ENCODE measurements at places on chromosomes 4 and X. TPM values are rescaled to one million over a fixed set of nuclear protein-coding genes. Genes with fewer than 3 reads are reported as not detected.
A peak's percentile ranks its signal among the peaks of the same experiment; 100 is the strongest.

The PPP4R3C gene
- not detected for total RNA-seq

GRCh38 chrX:12447448-12448064, 309.3 kb downstream of the FRMPD4 start:
- DNase-seq = no peak

DNA sequence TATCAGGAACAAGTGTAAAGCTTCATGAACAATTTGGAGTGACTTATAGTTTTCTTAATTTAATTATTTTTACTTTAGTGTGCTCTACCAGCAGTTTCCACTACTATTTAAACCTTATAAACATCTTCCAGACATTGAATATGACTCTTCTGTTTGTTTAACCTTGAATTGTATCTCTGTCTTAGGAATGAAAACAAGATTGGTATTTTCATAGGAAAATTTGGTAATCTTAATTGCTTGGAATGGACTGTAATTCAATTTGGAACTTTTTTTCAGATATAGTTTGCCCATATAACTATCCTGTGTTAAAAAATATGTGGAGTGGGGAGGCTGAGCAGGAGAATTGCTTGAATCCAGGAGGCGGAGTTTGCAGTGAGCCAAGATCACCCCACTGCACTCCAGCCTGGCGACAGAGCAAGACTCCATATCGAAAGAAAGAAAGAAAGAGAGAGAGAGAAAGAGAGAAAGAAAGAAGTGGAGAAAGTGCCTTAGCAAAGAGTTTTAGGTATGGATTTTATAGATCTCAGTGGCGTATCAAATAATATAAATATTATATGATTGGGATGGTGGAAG, 242.4 kb downstream of the BMPR1B start:
- no peak for DNase-seq

The FANCB gene
- not detected for total RNA-seq

The DCAF12L2 gene
- not detected for total RNA-seq

- DNase-seq = no peak
Measured at GRCh38 chr4:1152290-1152689, 20.1 kb downstream of the SPON2 start.

DNA sequence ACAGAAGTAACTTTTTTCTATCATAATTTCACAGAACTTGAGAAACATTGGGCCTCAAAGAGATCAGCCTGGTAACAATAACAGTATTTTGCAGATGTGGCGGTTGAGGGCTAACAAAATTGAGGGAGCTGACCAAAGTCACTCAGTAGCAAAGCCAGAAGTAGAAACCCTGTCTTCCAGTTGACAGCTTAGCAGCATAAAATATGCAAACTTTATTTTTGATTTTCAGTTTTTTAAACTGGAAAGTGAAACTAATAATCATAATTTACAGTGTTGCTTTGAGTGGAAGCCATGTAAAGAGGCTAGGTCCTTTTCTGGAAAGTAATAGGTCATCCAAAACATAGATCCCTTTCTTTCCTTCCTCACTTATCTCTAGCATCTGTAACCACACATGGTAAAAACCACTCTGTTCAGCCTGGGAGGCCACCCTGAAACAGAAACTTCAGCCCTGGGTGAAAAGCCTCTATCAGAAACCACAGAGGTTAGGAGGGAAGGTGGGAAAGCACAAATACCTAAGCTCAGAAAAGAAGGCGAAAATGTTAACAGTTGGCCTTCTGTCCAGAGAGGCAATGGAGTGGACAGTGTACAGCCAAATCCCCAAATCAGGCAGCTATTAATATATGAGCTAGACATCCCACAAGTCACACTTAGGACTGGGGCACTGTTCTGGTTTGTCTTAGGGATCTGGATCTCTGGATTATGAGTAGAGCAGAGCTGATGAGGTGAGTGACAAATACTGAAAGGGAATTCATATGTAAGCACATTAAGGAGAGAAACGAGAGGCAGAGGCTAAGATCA, 61.1 kb upstream of the ARSJ start:
- no peak for DNase-seq

DNA sequence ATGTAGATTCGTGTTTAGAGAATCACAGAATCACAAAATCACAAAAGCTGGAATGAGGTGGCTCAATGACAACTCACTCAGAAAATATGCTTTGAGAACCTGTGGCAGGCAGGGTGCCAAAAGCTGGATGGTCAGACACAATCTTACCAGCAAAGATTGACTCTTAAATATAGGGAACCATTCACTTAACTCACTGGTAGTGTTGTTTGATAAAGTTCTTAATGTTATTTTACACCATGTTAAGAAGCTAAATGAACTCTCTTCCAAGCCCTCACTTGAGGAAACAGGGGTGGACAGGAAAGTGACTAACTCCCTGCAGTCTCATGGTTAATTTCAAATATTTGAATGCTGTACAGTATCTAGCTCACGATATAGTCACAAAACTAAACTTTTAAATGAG, 5.7 kb upstream of the SCOC start:
- DNase-seq = no peak

- peak; percentile 69 for DNase-seq
Measured at GRCh38 chr4:77072195-77072753, 3.5 kb downstream of the CCNI start.

The TEX11 gene
- not detected for total RNA-seq

The KLHL5 gene
- total RNA-seq = 15.9 TPM

The HSFX1 gene
- not detected for total RNA-seq

DNA sequence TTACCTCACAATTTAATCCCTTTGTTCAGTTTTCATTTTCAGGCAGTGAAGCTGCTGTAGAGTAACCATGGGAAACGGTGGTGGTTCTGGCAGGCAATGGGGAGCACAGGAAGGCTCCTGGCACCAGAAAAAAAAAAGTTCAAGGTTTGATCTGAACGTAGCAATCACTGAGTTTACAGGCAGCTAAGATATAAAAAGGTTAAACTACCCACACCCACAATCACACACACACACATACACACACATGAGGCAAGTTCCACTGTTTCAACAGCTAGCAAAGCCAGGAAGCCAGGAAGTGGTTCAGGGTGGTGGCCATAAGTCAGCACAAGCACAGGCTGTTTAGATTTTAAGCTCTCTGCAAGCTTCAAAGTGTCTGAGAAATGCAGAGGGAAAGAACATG, at the start of gene SULT1B1:
Gene SULT1B1, minus strand, starts transcription at position 166 of the 400 bp plus-strand sequence. CDS start 5,403 bp downstream, outside the sequence.
- peak; percentile 88 for DNase-seq

- DNase-seq = peak; percentile 54
Measured at GRCh38 chr4:102625232-102625930, 124.2 kb downstream of the NFKB1 start.

DNA sequence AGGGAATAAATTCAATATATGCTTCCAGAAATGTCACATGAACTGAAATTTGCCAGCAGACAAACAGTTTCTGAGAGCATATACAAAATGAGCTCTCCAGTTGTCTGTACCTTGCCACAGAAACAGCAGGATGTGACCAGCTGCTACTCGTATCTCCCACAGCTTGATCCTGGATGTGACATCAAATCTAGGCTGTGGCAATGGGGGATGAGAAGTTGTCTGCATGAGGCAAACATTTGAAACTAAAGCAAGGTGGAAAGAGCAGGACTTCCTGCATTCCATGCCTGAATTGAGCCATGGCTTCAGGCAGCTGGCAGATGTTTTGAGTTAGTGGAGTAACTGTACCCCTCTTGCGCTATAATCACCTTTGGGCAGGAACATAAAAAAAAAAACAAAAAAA, 1724.0 kb downstream of the RPA4 start:
- no peak for DNase-seq

The CXCL9 gene
- 0.37 TPM for total RNA-seq

GRCh38 chrX:31459361-31459760, 387.5 kb upstream of the FTHL17 start:
- DNase-seq = no peak

The GNRHR gene
- total RNA-seq = not detected

DNA sequence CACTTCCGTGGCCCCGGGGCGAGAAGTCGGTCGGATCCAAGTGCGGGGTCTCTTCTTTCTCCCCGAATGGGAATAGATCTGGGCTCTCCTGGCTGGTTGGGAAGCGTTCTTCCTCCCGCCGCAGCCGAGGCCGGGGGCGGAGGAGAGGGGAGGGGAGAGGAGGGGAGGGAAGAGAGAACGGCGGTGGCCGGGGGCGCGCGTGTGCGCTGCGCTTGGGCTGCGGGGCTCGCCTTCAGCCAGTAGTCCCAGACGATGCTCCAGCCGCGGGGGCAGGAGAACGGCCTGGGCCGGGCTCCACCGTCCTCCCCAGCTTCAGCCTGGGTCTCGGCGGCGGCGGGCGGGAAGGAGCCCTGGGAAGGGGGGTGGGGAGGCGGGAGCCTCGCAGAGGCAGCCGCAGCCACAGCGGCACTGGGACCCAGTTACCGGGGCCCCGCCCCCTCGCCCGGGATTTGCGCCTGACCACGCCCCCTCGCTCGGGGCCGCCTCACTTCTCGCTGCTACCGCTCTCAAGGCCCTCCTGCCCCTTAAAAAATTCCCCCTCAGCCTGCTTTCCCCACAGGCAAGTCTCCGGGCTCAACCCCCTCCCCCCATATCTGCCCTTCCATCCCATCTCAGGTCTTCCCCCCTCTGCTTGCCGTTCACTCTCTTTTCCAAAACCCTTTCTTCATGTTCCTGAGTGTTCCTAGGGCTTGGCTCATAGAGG, at the start of gene FGD1:
Gene FGD1, minus strand, starts transcription at position 421 of the 703 bp plus-strand sequence. CDS start 802 bp downstream, outside the sequence.
- peak; percentile 73 for DNase-seq

The PPP1R2C gene
- not detected for total RNA-seq

DNA sequence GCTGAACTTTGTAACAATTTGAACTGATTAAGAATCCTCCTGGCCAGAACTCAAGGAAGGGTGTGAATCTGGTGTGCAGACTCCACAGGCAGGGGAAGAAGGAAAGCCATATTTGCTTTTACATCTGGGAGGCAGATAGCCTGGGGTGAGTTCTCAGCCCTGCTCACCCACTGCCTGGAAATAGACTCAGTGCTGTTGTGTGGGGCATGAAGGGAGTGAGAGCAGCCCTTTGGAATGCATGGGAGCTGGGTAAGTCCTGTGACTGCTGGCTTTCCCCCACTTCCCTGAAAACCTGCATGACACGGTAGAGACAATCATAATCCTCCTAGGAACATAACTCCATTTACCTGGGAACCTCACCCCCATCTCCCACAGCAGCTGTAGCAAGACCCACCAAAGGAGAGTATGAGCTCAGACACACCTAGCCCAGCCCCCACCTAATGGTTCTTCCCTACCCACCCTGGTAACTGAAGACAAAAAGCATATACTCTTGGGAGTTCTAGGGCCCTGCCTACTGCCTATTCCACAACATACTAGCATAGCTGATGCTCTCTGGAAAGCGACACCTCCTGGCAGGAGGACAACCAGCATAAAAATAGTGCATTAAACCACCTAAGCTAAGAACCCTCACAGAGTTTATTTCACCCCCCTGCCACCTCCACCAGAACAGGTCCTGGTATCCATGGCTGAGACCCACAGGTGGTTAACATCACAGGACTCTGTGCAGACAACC, 59.3 kb upstream of the UBQLN2 start:
- DNase-seq = peak; percentile 23
